ENCODE measurements at places on chromosomes 7 and 10.

DNA sequence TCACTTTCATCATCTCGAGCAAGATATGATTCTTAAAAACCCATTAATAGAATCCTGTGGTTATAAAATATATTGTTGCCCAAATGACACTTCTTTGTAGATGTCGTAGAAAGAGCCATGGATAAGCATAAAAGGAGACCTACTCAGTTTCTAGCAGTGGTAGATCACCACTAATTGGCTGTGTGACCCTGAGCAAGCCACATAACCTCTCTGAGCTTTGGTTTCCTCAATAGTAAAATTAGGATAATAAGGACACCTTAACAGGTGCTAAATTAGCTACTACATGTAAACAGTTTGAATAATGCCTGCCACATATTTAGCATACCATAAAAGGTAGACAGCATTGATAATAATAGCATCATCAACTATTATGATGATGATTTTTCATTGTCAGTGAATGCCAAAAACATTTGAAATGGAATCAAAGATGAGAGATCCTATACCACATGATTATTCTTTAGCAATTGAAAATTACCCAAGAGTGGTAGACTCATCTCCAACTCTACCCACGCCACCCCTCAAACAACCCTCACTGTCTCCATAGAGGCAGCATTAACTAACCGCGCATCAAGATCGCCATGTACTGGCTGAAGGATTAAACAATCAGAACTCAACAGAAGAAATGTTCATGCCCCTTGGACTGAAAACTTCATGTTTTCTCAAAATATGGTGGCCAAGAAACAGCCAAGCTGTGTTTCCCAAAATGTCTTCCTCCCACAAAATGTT lies 45.8 kb downstream of the CHST15 start:
- no peak for DNase-seq

DNA sequence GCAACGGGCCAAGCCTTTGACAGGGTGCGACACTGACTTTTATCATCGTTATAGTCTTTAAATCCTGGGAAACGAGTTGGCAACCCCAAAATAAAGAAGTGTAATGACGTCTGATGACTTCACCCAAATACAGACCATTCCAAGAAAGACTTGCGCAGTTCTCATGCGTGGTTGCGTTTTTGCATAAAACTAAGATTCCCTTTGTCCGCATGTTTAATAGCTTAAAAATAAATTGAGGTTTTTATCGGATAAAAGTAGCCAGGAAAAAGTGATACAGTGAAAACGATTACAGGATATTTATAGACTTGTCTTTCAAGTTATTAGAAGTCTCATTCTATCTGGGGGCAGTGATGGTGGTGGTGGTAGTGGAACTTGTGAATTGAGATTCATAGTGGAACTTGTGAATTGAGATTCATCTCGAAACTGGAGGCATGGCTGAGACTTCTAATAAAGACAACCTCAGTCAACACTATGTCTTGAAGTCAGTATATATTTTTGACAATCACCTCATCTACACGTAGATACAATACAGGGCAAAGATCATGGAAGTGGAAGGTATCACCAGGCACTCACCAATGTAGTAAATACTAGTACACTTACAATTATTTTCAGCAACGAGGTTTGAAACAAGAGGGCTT lies 1.2 kb upstream of the NAMPT start:
- peak; percentile 35 for DNase-seq

GRCh38 chr10:128571745-128572144 lies 445.5 kb upstream of the MKI67 start:
- no peak for DNase-seq

DNA sequence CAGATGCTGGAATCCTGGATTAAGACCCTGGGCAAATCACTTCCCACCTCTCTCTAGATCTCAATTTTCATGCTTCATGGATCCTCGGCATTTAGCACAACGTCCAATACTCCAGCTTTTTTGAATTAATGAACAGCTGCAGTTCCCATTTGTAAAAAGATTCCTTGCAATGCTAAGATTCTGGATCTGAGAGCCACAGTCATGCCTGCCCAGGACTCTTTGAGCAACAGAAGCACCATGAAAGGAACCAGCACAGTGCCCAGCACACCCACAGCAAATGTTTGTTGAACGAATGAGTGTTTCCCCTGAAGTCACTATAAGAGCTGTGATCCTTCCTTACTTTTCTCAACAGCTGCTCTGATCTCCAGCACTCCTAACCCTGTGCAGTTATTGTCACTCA lies 20.8 kb upstream of the DDIT4 start:
- DNase-seq = no peak

GRCh38 chr10:106836933-106837663 lies 327.4 kb downstream of the SORCS1 start:
- DNase-seq = no peak

GRCh38 chr7:30655096-30655970 lies 26.9 kb downstream of the CRHR2 start:
- DNase-seq = no peak

GRCh38 chr7:2003451-2003930 lies 229.3 kb downstream of the MAD1L1 start:
- DNase-seq = no peak

DNA sequence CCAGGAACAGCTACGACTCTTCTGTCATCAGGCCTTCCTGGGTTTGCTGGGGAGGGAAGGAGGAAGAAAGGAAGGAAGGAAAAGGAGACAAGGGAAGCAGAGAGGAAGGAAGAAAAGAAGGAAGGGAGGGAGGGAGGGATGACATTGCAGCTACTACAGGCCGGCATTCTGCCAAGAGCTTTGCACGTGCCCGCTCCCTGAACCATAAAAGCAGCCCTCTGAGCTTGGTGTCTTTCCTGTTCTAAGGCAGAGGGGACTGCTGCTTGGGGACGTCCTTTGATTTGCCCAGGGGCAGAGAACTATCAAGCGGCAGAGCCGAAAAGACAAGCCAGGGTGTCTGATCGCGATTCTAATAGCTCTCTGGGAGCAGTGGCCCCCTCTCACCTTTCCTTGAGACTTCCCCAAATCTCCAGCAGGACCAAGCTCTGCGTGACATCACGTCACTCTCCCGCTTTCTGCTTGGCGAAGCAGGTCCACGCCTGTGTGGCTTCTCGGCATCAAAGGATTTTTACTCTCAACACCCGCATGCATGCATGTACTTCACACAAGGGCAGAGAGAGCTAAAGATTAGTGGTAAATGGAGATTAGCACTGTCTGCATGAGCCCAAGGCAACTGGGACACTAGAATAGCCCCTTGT lies 167.8 kb upstream of the AUTS2 start:
- DNase-seq = no peak

DNA sequence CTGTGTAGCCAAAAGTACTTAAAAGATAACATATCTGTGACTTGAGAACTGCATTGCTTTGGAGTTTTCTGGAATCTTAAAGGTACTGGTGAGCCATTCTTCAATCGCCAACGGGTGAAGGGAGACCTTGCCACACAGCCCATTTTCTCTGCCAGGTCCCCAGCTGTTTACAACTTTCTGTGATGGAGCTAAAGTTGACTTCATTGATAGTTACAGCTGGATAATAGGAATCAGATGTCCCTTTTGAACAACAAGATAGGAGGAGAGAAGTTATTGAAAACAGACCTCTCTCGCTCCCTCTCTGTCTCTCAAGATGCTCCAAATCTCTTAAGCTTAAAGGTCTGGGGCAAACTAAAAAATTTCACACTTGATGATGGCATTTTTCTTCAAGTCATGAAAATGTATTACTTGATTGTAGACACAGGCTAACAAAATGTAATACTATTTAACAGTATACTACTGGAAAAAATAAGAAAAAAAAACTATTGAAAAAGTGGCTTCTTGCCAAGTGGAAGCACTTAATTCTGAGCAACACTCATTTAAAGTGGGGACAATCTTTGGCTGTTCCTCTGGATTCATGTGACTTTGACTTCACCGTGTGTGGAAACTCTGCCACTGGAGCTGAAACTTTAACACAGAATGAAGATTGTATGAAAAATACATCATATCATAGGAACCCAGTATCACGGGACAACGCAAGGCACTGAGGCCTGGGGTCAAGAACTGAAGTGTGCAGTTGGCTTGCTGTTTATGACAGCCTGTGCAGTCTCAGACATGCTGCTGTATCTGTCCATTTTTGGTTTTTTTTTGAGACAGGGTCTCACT lies 78.4 kb upstream of the AFAP1L2 start:
- no peak for DNase-seq

DNA sequence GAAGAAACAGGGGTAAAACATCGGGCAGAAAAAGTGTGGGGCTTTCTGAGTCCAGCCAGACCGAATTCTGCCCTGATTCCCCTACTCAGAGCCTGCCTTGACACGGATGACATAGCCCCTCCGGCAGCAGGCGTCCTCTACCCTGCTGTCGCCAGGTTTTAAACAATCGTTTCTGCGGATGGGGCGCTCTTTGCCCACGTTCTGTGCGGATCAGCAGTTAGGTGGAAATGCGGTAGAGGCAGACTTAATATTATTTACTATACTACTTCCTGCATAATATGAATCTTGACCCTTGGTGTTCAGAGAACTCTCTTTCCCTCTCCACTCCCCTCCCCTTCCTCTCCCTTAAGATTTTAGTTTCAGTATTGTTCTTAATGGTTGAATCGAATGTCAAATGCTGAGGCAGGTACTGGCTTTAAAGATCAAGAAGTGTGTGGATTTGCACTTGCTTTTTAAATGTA lies 2.4 kb downstream of the GATA3 start:
- no peak for DNase-seq

Data from stimulated activated CD4-positive, alpha-beta T cell treated with anti-CD3 and anti-CD28 coated beads, Interleukin-15, amount 100 ng/mL, for 48 hours (primary cell).